ENCODE measurements at places on chromosomes 6 and 20.

DNA sequence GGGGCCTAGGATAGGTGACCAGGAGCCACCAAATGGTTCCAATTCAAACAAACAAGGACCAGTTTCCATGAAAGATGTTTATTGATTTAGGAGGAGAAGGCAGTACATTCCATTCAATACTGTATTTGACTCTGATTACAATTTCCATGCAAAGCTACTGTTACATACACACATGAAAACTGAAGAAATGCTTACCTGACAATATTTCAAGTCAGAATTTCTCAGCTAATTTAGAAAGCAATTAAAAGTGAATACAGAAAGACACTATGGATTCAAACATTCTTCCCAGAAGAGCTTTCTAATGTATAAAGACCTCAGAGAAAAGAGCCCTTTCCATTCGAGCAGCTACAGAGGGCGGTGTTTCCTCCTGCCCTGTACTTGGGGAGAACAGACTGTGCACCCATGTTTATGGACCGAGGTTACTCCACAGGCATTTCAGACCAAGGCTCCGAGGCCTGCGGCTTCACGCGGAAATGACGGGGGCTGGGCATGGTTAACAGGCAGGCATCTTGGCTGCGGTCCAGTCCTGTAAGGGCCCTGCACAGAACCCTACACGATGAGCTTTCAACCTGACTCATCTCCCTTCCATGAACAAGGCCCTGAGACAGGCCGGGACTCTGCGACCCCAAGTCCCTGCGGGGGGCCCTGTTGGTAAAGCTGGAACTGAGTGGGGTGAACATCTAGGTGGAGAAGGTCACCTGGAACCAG is 25.7 kb upstream of the TCFL5 start:
- no peak for DNase-seq

GRCh38 chr20:41425180-41425884 is 58.7 kb upstream of the EMILIN3 start:
- DNase-seq, result no peak

GRCh38 chr6:60952500-60952899 is 1333.5 kb downstream of the KHDRBS2 start:
- DNase-seq, result no peak

- DNase-seq, result no peak
These were observed 40.9 kb upstream of the LYRM2 start for GRCh38 chr6:89679215-89680120.

DNA sequence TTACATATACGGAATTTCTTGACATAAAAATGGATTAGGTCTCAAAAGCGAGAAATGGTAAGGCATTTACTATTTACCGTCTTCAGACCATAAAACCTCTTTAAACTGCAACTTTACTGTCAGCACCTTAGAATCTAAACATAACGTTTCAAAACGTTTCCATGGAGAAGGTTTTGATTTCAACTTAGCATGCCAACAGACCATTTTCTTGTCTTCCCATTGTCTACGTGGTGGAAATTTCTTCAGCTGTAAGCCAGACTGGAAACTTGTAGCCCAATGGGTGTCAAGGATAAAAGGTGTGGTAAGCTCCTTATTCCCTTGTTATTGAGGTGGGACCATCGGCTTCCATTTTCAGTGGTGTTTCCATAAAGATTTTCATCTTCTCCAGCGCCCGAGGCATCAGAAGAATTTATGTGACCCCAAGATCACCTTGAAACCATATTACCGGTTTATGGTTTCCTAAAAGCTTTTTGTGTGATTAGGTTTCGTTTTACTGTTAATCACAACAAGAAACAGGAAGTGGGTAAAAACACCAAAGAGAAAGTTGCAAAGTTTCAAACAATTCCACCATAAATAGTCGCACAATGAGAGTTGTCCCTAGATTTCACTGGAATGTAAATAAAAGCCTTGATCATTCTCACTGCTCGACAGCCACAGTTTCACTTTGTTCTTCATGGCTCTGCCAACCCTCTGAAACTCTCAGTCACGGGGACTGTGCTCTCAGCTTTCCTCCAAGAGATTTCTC is 63.0 kb upstream of the CD2AP start:
- DNase-seq, result peak; percentile 64

- no peak for DNase-seq
These were observed 8.5 kb upstream of the SPATS1 start for GRCh38 chr6:44333942-44334341.

- no peak for DNase-seq
These were observed 299.1 kb downstream of the FOXC1 start for GRCh38 chr6:1908784-1909183.

DNA sequence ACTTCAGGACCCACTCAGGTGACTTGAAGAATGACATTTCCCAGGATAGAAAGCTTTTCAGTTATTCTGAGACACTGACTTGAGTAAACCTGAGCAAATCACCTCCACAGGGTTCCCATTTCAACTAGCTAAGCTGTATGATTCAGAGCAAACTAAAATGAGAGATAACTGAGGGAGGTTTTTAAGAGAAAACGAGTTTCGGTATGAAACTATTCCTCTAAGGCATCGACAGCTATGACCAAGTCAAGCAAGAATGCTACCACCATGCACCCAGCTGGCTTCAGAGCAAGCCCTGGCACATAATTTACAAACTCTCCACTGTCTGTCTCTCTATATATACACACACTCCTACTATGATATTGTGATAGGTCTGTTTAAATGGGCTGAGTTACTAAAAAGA is 75.4 kb downstream of the PERP start:
- no peak for DNase-seq

GRCh38 chr6:107534571-107535141 is 44.7 kb downstream of the SOBP start:
- no peak for DNase-seq

GRCh38 chr20:9163251-9163650 is 94.4 kb downstream of the PLCB4 start:
- DNase-seq, result no peak

DNA sequence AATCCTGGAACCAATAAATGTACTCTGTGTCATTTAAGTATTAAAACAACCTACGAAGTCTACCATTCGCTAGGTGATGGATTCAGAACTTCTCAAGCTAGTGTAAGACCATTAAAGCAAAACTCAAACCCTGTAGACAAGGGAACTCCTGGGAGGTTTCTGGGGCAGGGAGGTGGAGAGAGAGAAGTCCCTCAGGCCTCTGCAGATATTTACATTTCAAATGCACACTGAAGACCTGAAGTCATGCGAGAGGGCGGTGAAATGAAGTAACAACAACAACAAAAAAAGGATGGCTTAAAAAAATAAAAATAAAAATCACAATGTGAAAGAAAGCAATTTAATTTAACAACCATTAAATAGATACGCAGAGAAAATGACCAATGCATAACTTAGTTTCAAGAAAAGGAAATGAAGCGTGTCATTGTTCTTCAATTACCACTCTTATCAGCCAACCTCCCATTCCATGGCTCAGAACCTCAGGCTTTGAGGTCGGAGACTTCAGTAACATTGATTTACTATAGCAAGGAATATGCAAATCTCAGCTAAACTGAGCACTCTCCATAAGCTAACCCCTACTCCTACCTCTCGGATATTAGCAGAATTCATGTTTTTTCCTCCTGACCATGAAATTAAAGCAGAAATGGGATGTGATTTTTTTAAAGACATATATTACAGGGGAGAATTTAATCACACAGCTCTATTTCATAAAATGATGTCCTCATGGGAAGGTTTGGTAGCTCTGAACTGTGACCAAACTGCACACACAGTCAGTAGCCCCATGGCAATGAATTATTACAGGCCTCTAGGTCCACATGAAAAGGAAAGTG is 140.6 kb downstream of the KIF16B start:
- no peak for DNase-seq

- DNase-seq, result peak; percentile 88
These were observed 43.6 kb downstream of the C6orf15 start for GRCh38 chr6:31068669-31069340.

- no peak for DNase-seq
These were observed 132.0 kb upstream of the JAG1 start for GRCh38 chr20:10805764-10806163.

GRCh38 chr6:78251931-78252330 is 599.1 kb downstream of the MEI4 start:
- no peak for DNase-seq

DNA sequence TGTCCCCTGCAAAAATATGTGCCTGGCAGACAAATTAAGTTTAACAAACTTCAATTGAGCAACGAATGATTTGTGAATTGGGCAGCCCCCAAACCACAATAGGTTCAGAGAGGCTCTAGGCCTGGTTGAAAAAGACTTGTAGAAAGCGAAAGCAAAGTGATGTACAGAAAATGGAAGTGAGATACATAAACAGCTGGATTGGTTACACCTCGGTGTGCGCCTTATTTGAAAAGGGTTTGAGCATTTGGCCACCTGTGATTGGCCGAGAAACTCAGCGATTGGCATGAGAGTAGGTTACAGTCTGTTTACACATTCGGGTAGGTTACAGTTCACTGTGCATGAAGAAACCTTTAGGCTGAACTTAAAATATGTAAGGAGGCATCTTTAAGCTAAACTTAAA is 136.9 kb downstream of the CD83 start:
- DNase-seq, result peak; percentile 20

DNA sequence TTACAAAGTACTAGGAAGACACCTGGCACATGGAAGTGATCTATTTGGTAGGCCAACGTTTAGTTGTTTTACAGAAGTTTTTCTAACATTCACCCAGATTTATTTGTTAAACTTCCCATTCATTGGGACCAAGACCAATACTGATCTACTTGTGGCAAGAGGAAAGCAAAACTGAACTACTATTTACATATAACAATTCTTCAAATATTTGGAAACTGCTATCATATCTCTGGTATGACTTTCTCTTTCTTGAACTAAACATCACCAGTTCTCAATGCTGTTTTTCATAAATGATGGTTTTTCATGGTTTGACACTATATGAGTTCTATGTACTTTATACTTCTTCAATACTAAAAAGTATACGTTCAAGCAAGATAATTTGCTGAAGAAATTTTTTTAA is 189.2 kb downstream of the ASCC3 start:
- no peak for DNase-seq

GRCh38 chr6:15442467-15442866 is 196.6 kb downstream of the JARID2 start:
- no peak for DNase-seq

GRCh38 chr6:139364302-139364981 is 10.0 kb downstream of the CITED2 start:
- peak; percentile 86 for DNase-seq

DNA sequence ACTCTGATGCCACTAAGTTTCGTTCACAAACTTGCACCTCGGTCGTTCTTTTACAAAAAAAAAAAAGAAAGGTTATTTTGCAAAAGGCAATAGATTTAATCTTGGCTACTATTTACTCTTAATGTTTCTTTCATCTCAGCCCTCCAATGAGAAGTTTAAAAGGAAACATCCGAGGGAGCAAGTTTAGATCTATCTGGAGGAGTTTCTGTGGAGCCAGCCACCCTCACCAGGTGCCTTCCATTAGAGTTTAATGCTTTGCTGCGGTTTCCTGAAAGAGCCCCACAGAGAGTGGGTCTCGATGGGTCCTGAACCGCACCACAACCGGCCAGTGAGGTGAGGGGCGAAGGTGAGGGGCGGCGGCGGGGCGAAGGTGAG is 632 bp downstream of the PRKN start:
- peak; percentile 19 for DNase-seq

DNA sequence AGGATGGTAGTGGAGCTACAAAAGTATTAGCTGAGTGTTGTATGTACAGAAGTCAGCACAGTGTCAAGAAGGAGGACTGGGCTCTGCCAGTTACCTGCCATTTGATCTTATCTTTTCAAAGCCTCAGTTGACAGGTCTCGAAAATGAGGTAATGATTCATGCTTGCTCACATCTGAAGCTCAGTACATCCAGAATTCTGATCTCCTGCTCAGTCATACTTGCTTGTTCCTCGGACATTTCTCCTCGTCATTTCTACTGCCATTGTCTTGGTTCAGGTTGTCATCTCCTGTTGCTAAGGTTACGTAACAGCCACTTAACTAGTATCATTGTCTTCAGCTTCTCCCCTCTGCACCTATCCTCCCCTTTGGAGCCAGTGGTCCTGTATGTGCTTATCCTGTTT is 89.5 kb downstream of the SLX4IP start:
- no peak for DNase-seq

GRCh38 chr20:60467771-60468170 is 509.5 kb downstream of the CDH26 start:
- no peak for DNase-seq

- DNase-seq, result no peak
These were observed 71.4 kb downstream of the LRRC1 start for GRCh38 chr6:53866226-53866625.

DNA sequence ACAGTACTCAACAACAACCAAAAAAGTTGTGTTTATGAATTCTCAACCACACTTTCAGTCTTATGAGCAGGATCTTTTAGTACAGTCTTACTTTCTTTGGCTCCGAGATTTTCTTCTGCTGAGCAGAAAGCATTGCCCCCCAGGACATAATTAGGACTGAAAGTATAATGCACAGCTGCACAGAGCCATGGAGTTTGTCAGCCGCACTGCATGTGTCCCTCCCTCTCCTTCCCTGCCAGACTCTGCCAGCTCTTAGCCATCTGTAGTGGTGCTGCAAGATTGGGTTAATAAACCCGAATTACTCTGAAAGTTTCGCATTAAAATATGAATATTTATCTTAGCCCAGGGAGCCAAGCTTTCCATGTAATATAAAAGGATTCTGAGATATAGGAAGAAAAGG is 179.6 kb upstream of the PTCHD4 start:
- DNase-seq, result no peak

- no peak for DNase-seq
These were observed 351.2 kb upstream of the MAP3K7 start for GRCh38 chr6:90938122-90938521.

Data from NAMALWA (cell line).